Right ventricle myocardium inferior (tissue), 1 donor: ENCODE measurements at places on chromosomes 3 and 15. TPM values are rescaled to one million over a fixed set of nuclear protein-coding genes. Genes with fewer than 3 reads are reported as not detected.

Gene LYSMD2
- total RNA-seq = 4.8 TPM

Gene FETUB
- total RNA-seq = not detected

Gene FAM81A
- total RNA-seq = 11.0 TPM

Gene SPINK8
- total RNA-seq = not detected

Gene PLCB2
- 8.2 TPM for total RNA-seq

Gene CAPN3
- 3.4 TPM for total RNA-seq

Gene ZNF80
- total RNA-seq = not detected

Gene CLDN16
- total RNA-seq = not detected

Gene FES
- 19.3 TPM for total RNA-seq

Gene CBLB
- total RNA-seq = 54.6 TPM

Gene C3orf49
- not detected for total RNA-seq

Gene GPR15
- total RNA-seq = not detected

Gene ABI3BP
- 40.7 TPM for total RNA-seq

Gene ERICH6
- not detected for total RNA-seq

Gene SH2D7
- not detected for total RNA-seq

Gene PRTG
- 0.43 TPM for total RNA-seq

Gene TMEM207
- not detected for total RNA-seq

Gene C15orf62
- total RNA-seq = 0.24 TPM

Gene PLA2G4D
- not detected for total RNA-seq

Gene UROC1
- not detected for total RNA-seq

Gene MGLL
- total RNA-seq = 74.1 TPM

Gene NEO1
- 13.4 TPM for total RNA-seq

Gene ZPLD1
- total RNA-seq = not detected

Gene KLHL25
- 4.5 TPM for total RNA-seq

Gene SST
- total RNA-seq = not detected

Gene LEO1
- 8.5 TPM for total RNA-seq

Gene PP2D1
- not detected for total RNA-seq

Gene THRB
- 25.9 TPM for total RNA-seq

Gene PRSS50
- 0.11 TPM for total RNA-seq

Gene LRRIQ4
- total RNA-seq = not detected

Gene AGTR1
- 2.2 TPM for total RNA-seq

Gene THBS1
- total RNA-seq = 35.4 TPM

Gene CORO2B
- 8.5 TPM for total RNA-seq

Gene KIF15
- 1.2 TPM for total RNA-seq

Gene COL7A1
- total RNA-seq = 14.9 TPM

Gene KPNA4
- 120 TPM for total RNA-seq

Gene SCG3
- not detected for total RNA-seq

Gene CYP8B1
- not detected for total RNA-seq

Gene UCN2
- not detected for total RNA-seq

Gene GRM2
- total RNA-seq = 0.03 TPM

Gene EIF5A2
- total RNA-seq = 8.8 TPM

Gene CKMT1B
- 0.76 TPM for total RNA-seq

Gene CCDC54
- total RNA-seq = not detected

Gene CHDH
- 11.0 TPM for total RNA-seq

Gene GXYLT2
- total RNA-seq = 9.8 TPM

Gene FEZF2
- total RNA-seq = not detected

Gene SPTSSB
- 0.57 TPM for total RNA-seq

Gene SEMA3B
- 19.8 TPM for total RNA-seq

Gene FRMD4B
- 16.0 TPM for total RNA-seq

Gene GUCA1C
- not detected for total RNA-seq

Gene PGBD4
- total RNA-seq = 1.8 TPM

Gene TUSC2
- total RNA-seq = 32.8 TPM

Gene FBXL2
- total RNA-seq = 1.6 TPM
